GM13977 (cell line): ENCODE measurements at places on chromosomes 12 and 14.

DNA sequence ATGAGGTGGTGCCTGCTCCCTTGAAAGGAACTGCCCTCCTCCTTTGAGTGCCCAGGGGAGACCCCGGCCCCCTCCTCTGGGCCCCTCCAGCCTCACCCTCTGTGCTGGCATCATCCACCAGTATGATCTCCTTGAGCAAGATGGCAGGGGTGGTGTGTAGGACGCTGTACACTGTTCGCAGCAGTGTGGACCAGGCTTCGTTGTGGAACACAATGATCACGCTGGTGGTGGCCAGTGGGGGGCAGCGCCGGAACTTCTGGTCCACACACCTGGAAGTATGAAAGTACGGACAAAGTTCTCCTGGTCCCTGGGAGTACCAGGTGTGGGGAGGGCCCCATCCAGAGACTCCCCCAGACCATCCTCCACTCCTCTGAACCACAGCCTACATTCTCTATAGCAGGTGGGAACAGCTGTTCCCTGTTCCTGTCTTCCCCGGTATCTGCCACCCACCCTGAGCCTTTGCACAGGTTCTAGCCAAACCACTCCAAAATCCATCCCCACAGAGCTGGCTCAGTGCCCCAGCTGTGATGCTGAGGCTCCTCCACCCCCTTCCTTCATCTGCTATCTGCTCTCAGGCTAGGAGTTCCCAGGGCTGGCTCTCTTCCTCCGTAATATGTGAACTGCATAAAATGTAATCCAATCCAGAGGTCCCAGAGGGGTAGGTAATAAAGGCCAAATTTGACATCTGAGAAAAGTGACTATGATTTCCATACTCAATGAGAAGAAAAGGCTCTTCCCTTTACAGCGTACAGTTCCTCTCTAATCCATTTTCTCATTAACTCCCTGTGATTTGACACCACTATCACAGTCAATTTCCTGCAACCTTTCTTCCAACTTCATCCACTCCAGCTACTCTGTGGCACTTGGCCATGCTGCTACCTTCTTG lies 13.9 kb downstream of the GALNT6 start:
- no peak for DNase-seq

DNA sequence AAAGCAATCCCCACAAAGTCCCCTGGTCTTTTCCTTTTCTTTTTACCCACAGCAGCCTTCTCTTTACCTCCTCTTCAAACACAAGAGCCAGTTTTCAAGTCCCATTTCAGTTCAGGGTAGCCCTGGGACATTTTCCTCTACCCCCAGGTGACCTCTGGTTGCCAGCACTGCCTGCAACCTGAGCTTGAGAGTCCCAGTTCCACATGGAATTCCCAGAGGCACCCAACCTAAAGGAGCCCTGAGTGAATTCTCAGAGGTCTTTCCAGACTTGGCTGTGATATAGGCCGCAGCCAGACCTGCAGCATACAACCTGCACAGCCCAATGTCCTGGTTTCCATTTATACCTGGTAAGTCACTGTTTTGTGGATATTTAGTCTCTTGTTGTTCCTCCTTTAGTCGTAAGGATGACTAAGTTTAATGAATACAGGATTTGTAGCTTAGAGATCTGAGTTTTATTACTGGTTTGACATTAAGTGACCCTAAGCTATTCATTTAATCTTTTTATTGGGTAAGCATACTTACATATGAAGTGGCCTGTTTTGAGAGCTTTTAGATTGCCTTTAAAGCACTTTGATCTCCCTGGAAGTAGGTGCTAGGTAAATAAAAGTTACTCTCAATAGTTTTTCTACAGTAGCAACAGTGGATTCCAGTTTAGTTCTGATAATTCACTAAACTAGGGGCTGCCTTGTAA lies 159.8 kb downstream of the TGFB3 start:
- DNase-seq = no peak

GRCh38 chr12:29990971-29991370 lies 207.2 kb upstream of the TMTC1 start:
- no peak for DNase-seq

GRCh38 chr12:60437297-60437696 lies 841.5 kb downstream of the SLC16A7 start:
- no peak for DNase-seq

DNA sequence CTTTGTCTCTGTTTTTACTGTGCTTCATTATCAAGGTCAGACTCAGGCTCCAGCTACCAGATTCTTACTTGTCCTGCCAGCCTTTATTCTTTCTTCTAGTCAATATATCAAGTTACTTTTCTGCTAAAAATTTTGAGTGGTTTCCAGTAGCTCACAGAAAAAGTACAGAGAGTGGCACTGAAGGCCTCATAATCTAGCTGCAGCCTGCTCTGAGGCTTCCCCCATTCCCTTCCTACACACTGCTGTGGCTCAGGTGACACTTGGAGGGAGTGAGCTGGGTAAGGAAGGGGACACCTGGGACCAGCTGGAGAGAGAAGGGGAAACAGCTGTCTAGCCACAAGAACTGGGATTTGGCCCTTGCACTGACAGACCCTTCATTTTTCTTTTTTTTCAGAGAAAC lies 25.4 kb downstream of the TTC6 start:
- no peak for DNase-seq

- no peak for DNase-seq
Measured at GRCh38 chr14:20419419-20419818, 6.1 kb upstream of the TEP1 start.
